Nephron progenitor cell (in vitro differentiated cells): ENCODE measurements at places on chromosomes 16 and 17.

DNA sequence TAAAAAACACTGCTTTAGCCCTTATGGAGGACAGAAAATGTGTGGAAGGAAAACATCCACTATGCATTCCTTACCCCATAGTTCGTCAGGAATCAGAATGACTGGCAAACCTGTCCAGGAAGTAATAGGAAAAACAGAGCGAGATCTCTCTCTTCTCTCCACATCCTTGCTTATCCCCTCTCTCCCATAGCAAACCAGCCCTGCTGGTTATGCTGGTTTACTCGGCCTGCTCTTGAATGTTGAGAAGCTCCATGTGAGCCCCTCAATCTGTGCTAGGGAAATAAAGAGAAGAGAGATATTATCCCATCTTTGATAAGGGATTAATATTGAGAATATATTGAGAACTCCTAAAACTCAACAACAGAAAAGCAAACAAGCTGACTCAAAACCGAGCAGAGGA lies 402.8 kb upstream of the RBFOX1 start:
- H3K27ac ChIP-seq: no peak overlapping the region
- H3K4me1 ChIP-seq: peaks cover 19% of the 10 kb centered on the region
- DNase-seq: no peak
- H3K36me3 ChIP-seq: no peaks in the 10 kb centered on the region
- H3K27me3 ChIP-seq: peaks cover 3% of the 10 kb centered on the region
- H3K4me3 ChIP-seq: no peak overlapping the region

GRCh38 chr16:30569281-30569680 lies 2.2 kb downstream of the ZNF688 start:
- no peak overlapping the region for H3K27ac ChIP-seq
- H3K36me3 ChIP-seq: no peaks in the 10 kb centered on the region
- H3K27me3 ChIP-seq: peaks cover 18% of the 10 kb centered on the region
- peaks cover 37% of the 10 kb centered on the region for H3K4me1 ChIP-seq
- H3K4me3 ChIP-seq: no peak overlapping the region
- DNase-seq: no peak

DNA sequence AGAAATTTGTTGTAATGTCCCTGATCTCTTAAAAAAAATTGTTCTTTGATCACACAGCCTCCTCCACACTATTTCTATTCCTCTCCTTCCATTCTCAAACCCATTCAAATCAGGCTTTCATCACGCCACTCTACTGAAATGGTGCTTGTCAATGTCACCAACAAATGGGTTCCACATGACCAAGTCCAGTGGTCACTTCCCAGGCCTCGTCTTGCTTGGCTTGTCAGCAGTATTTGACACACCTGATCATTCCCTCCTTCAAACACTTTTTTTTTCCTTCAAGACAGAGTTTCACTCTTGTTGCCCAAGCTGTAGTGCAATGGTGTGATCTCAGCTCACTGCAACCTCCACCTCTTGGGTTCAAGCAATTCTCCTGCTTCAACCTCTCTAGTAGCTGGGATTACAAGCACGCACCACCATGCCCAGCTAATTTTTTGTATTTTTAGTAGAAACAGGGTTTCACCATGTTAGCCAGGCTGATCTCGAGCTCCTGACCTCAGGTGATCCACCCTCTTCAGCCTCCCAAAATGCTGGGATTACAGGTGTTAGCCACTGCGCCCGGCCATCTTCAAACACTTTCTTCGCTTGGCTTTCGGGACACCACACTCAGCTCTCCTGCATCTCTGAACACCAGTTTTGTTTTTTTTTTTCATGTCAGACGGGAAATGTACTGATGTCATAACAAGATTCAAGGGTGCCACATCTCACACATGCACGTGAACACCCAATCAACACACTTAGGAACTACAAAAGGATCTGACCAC lies 18.3 kb downstream of the NQO1 start:
- no peak for DNase-seq
- H3K36me3 ChIP-seq: peaks cover 9% of the 10 kb centered on the region
- H3K27ac ChIP-seq: peak overlapping the region; percentile 44

DNA sequence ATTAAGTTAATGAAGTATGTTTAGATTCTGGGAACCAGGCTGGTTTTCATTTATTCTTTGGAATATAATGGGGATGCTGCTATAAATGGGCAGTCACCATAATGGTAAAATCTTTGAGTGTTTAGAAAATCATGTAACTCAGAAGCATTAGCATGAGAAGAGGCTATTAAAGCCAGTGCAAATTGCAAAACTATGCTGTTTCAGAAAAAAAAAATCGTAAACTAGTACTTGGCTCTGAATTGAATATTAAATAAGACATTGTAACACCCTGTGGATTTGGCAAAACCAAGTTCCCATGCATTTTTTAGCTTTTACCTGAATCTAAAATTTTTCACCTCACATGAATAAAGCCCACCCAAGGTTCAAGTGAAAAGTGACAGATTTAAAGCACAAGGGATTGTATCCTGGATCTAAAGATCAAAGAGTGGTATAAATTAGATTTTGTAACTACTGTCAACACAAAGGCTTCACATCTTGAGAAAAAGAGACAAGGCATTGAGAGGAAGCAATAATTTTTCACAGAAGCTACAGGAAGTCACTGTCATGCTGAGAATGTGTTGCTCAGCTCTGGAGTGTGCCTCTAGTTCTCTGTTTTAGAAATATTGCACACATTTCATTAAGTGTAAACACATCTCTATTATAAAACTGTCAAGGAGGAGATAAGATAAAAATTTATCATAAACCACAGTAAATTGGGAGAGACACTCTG lies 142.2 kb downstream of the ABCA8 start:
- peaks cover 22% of the 10 kb centered on the region for H3K36me3 ChIP-seq
- H3K4me3 ChIP-seq: no peak overlapping the region
- no peaks in the 10 kb centered on the region for H3K27me3 ChIP-seq
- peaks cover 52% of the 10 kb centered on the region for H3K4me1 ChIP-seq
- H3K27ac ChIP-seq: peak overlapping the region; percentile 83
- DNase-seq: no peak

- peak overlapping the region; percentile 75 for H3K4me3 ChIP-seq
- H3K27ac ChIP-seq: no peak overlapping the region
- DNase-seq: no peak
- peaks cover 49% of the 10 kb centered on the region for H3K27me3 ChIP-seq
- H3K4me1 ChIP-seq: peaks cover 34% of the 10 kb centered on the region
Observed at GRCh38 chr16:82628711-82629110, 1.9 kb downstream of the CDH13 start.

DNA sequence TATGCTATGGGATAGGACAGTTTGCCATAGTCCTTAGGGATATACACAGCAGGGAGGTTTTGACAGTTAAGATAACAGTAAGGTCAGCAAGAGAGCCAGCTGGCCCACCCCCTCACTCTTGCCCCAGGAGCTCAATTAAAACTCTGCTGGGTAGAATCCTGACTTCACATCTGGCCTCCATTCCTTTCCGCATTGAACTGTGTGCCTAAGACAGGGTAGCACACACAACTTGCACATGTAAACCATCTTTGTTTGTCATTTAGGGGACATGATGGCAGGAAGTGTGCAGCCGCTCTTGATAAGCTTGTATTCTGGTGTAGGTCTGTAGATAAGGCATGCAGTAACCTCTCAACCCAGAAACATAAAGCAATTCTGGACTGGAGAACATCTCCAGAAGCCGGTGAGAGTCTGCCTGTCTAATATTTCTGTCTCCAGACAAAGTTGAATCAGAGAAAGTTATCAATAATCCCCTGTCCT lies 5.2 kb downstream of the MINK1 start:
- H3K4me3 ChIP-seq: no peak overlapping the region
- H3K36me3 ChIP-seq: peaks cover 10% of the 10 kb centered on the region
- peaks cover 66% of the 10 kb centered on the region for H3K4me1 ChIP-seq
- H3K27ac ChIP-seq: peak overlapping the region; percentile 74
- no peaks in the 10 kb centered on the region for H3K27me3 ChIP-seq

DNA sequence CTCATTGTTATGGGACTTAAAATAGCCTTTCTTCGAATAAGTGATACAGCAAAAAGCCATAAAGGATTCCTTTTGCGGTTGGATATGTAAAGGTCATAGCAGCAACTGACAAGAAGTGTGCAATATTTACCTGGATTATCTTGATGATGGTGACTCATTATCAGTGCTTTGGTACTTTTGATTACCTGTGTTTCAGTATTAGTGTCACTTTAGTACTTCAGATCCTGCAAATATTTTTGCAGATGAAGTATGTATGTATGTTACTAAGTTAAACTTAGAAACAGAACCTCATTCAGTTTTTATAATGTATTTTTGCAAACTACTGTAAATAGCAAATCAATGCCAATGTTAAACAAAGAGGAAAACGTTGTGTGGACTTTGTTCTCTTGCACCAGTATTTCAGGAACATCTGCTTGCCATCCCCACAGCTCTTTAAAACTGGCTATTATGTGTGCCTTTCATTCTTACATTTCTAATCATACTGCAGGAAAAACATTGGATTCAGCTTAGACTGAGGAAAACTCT lies 10.5 kb downstream of the CNEP1R1 start:
- no peaks in the 10 kb centered on the region for H3K27me3 ChIP-seq
- DNase-seq: no peak
- H3K27ac ChIP-seq: no peak overlapping the region
- peaks cover 32% of the 10 kb centered on the region for H3K36me3 ChIP-seq
- peaks cover 5% of the 10 kb centered on the region for H3K4me1 ChIP-seq

DNA sequence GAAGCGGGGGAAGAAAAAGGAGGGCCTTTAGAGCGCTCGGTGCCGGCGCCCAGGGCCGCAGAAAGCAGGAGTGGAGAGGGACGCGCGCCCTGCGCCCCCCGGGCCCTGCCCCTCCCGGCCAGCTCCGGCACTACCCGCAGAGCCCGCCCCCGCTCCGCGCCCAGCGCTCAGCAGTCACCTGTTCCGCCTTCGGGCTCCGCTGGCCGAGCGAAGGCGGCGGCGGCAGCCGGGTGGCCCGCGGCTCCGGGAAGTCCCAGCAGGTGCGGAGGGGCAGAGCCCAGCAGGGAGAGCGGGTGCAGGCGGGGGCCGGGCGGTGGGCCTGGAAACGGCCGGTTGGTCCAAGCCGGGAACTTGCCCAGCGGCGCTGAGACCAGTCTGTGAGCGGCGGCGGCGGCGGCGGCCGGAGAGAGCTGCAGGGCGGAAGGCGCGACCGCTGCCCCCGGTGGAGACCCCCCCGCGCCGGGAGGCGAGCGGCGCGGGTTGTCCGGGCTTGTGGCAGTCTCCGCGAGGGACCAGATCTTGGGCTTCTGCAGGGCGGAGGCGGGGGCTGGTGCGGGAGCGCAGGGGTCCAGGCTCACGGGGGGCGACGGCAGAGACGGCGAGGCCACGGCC lies 2.2 kb downstream of the IRX3 start:
- H3K27me3 ChIP-seq: peaks cover 86% of the 10 kb centered on the region
- peak overlapping the region; percentile 87 for H3K4me3 ChIP-seq
- H3K27ac ChIP-seq: no peak overlapping the region
- peak; percentile 70 for DNase-seq
